ENCODE measurements at places on chromosomes 6 and 20. TPM values are rescaled to one million over a fixed set of nuclear protein-coding genes. Genes with fewer than 3 reads are reported as not detected.

Gene MEI4
- polyA plus RNA-seq, result not detected

Gene PNISR
- polyA plus RNA-seq, result 160 TPM

Gene CLIC5
- 65.7 TPM for polyA plus RNA-seq

Gene PRDM13
- 0.03 TPM for polyA plus RNA-seq

DNA sequence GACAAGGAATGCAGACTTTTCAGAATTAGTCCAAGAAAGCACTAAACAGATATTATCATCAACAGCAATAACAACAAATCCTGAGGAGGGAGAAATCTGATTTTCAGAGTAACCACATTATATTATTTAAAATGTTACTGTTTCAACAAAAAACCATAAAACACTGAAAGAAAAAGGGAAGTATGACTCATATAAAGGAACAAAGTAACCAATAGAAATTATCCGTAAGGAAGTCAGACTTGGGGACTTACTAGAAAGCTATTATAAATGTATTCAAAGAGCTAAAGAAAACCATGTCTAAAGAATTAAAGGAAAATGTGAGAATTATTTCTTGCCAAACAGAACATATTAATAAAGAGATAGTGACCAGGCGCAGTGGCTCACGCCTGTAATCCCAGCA is 98.1 kb downstream of the MYLK4 start:
- DNase-seq, result no peak

- DNase-seq, result no peak
Observed at GRCh38 chr6:160188773-160189172, 67.2 kb downstream of the SLC22A1 start.

DNA sequence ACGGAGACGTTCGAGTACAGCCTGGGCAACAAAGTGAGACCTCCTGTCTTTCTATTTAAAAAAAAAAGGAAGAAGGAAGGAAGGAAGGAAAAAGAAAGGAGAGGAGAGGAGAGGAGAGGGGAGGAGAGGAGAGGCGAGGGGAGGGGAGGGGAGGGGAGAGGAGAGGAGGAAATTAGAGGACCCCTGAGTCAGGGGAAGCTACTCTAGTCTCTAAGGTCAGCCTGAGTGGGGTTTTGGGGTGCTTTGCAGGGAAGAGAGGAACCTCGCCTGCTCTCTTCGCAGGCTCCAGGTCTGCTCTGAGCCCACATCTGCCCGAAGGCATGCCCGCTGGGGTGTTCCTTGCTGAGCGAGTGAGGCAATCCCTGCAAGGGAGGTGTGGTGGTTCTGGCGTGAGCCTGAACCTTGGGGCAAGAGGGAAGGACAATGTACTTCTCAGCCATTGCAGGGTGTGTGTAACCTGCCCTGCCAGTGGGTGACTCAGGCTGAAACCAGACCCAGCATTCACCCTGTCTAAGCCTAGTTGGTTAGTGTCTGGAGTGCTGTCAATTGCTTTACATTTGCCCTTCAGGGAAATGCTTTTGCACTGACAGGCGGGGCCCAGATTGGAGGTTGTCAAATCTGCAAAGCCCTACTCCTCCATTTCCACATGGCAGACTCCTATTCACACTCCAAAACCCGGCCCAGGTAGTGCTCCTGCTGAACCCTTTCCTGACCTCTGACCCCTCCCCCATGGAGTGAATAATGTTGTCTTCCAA is 15.3 kb upstream of the MMP9 start:
- DNase-seq, result no peak

- no peak for DNase-seq
Observed at GRCh38 chr6:155078331-155078745, 83.2 kb downstream of the TIAM2 start.

GRCh38 chr6:52346503-52346902 is 15.4 kb upstream of the PAQR8 start:
- DNase-seq, result no peak

DNA sequence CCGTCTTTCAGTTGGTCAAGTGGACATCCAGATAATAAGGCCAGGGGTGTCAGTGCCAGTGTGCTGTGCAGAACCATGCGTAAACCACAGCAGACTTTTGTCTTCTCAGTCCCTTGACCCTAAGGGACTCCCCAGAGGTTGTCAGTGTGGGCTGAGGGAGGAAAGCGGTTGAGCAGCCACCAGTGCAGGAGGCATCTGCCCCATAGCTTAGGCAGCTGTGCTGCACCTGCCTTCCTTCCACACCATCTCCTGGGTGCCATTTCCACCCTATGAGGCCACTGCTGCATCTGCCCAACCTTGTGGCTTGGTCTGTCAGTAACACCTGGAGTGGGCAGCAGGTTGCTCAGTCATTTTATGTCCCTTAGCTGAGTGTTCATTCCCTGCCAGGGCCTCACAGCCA is 26.0 kb downstream of the PRPF6 start:
- DNase-seq, result no peak

- DNase-seq, result no peak
Observed at GRCh38 chr6:161050134-161050765, 58.7 kb downstream of the MAP3K4 start.

DNA sequence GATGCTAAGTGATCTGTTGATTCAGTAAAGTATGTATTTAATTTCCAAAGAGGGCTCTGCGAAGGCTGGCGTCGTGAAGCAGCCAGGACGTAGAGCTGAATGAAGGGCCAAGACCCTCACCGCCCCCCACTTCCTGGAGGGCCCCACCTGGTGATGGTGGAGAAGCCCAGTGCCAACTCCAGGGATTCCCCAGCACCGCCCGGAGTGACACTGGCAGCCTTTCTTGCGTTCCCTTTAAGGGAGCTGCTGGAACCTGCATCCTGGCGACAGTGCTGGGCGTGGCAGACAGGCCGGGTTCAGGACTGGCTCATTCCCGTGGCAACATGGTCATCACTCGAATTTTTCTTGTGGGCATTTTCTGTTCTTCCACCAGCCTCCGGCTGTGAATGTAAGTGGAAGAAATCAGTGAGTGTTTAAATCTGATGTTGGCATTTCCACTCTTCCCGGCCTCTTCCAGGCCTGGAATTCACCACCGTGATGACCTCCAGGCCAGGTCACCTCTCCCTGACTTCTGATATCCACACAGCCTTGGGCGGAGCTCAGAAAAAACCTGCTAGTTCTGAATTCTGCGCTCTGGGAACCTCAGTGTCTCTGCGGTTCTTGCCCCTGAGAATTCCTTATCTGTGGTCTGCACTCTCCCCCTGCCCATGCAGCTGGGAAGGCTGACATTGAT is 57.4 kb upstream of the DACT2 start:
- DNase-seq, result no peak

GRCh38 chr6:106757267-106757666 is 127.9 kb downstream of the QRSL1 start:
- DNase-seq, result no peak

DNA sequence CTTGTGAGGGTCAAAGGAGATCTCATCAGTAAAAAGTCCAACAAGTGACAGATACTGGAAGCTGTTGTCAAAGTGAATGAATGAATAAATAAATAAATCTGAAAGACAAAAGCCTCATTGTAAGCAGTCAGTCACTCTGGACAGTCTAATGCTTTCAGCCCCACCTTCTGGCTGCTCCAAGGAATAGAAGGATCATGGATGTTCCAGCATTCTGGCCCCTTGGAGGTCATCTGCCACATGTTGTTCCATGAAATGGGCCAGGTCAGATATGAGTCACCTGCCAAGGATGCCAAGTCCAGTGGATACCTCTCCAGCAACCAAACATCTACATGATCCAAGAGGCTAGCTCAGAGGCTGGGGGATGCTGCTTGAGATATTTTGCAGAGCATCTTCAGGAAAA is 185.6 kb downstream of the BMP7 start:
- DNase-seq, result no peak

All from small intestine (tissue), 16 donors.